BJ (cell line): ENCODE measurements at places on chromosomes 11 and 22. TPM values are rescaled to one million over a fixed set of nuclear protein-coding genes. Genes with fewer than 3 reads are reported as not detected.

GRCh38 chr11:85848006-85848405 is 7.2 kb upstream of the CCDC83 start:
- DNase-seq, result no peak

DNA sequence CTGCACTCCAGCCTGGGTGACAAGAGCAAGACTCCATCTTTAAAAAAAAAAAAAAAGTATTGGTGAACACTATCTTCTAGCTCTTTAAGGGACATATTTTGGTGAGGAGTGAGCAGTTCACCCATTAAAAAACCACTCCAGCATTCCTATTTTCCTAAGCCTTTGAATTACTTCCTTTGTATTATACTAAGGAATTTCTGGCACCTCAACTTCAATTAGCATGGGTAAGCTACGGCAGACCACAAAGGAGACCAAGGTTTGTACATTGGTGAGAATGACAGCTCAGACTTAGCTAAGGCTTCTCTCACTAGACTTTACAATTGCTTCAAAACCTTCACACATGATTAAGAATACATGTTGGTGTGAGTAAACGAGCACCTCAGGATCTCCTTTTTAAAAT is 57.0 kb upstream of the BIRC3 start:
- no peak for DNase-seq

DNA sequence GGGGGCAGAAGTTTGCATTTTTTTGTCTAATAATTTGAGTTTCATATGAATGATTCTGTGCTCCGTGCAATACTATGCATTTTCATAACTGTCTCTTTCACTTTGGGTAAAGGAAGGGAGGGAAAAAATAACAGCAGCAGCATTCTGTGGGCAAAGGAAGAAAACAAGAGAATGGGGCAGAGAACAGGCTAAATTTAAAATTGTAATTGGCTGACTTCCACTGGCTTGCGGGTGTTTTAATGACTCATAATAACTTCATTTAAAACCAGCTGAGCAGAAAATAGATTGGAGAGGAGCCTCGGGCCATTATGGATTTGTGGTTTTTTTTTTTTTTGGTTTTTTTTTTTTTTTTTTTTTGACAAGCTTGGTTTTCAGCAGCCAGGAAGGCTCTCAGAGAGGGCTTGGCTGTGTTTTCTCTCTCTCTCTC is 107.4 kb downstream of the ZBTB16 start:
- DNase-seq, result peak; percentile 66

DNA sequence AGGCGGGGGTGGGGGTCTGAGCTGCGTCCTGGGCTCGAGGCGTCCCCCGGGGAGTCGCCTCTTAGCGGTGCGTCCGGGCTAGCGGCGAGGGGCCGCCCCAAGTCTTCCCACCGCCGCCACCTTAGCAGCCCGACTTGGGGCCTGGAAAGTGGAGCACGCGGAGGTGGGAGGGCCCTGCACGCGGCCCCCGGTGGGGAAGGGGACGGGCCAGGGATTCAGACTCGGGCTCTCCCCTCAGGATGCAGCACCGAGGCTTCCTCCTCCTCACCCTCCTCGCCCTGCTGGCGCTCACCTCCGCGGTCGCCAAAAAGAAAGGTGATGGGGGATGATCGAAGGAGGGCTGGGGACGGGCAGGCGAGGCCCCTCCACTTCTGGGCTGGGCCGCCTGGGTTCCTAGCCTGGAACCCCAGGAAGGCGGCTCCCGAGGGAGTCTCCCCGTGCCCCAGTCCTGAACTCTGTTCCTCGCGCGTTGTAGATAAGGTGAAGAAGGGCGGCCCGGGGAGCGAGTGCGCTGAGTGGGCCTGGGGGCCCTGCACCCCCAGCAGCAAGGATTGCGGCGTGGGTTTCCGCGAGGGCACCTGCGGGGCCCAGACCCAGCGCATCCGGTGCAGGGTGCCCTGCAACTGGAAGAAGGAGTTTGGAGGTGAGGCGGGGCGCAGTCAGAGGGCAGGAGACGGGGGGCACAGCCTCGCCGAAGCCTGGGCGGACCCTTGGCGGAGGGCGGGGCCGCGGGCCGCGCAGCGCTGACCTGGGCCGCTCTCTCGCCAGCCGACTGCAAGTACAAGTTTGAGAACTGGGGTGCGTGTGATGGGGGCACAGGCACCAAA is 563 bp downstream of the MDK start:
- no peak for DNase-seq

DNA sequence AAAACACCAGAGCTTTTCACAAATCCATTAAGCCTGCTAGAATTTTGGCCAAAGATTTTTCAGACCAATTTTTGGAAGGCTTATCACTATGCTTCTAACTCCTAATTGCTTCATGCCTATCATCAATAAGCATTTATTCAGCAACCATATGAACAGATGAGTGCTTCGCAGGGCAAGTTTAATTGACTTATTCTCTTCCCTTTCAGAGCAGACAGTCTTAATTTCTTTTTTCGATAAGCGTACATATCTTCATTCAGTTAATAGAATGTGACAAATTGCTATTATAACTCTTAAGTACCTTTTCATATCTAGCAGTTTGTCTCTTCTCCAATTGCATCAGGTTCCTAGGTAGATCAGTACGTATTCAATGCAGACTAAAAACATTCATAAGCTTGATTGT is 298.4 kb upstream of the ANO5 start:
- no peak for DNase-seq

DNA sequence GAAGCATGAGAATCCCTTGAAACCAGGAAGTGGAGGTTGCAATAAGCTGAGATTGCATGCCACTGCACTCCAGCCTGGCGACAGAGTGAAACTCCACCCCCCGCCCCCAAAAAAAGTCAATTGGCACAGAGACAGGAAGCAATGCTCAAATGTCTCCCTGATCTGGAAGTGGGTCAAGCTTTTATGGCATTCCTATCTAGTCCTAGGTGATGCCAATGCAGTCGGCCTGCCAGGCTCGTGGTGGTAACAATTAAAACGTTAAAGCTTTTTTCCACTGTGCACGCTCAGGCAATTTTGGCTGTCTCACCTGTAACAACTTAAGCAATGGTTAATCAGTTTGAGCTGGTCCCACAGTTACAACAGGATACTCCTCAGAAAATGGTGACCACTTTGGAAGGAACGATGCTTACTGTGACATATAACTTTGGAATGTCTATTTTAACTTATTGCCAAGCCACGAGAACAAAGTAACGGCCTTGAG is 18.9 kb upstream of the PISD start:
- peak; percentile 56 for DNase-seq

DNA sequence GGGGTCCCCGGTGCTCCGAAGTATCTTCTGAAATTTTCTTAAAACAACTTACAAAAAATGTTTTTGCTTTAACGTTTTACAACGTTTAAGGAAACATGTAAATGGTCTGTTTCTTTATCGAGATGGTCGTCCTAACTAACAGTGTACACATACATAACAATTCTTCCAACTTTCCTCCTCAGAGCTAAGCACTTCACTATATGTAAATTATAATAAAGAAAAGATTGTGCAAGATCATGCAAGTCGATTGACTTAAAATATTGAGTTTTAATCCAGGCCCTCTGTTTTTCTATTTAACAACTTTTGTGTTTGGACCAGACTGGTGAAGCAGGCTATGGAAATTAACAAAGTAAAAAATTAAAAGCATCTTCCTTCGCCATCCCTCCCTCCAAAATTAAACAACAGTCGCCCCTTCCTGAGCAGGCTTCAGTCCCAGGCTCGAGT is 4.9 kb downstream of the ALX4 start:
- no peak for DNase-seq

- DNase-seq, result no peak
These were observed 32.1 kb upstream of the CLPB start for GRCh38 chr11:72466410-72466809.

GRCh38 chr11:74957937-74958629 is 9.0 kb downstream of the SPCS2 start:
- DNase-seq, result no peak

DNA sequence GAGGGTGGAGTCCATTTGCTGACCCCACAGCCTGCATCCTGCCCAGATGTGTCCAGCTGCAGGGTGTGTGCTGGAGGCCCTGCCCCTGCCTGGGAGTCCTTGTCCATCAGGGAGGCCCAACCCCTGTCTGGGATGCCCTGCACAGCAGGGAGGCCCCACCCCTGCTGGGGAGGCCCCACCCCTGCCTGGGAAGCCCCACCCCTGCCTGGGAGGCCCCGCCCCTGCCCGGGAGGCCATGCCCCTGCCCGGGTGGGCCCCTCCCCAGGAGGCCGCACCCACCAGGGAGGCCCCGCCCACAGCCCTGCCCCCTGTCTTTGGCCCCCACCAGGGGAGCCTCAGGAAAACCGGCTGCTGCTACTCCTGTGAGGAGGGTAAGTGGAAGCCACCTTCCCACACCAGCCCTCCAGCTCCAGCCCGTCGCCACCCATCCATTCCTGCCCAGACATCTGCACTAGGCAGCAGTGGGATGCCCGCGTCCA is 37.2 kb downstream of the MUC5B start:
- no peak for DNase-seq

- no peak for DNase-seq
These were observed 37.1 kb upstream of the OR8B8 start for GRCh38 chr11:124482362-124483147.

GRCh38 chr11:33296695-33297094 is 39.5 kb downstream of the HIPK3 start:
- DNase-seq, result no peak

Gene MOGAT2
- polyA plus RNA-seq, result not detected in 2 replicates

Gene PLAAT3
- 12.5 and 17.6 TPM in 2 replicates for polyA plus RNA-seq

Gene CBLIF
- not detected in 2 replicates for polyA plus RNA-seq

Gene FOLH1
- polyA plus RNA-seq, result not detected in 2 replicates

Gene ANO1
- polyA plus RNA-seq, result 0.10 TPM in 1 of 2 replicates, not detected in the other

Gene ASRGL1
- 0.58 and 0.75 TPM in 2 replicates for polyA plus RNA-seq

Gene TTC9C
- polyA plus RNA-seq, result 31.7 and 32.6 TPM in 2 replicates

Gene ACTN3
- not detected in 2 replicates for polyA plus RNA-seq

Gene POLA2
- polyA plus RNA-seq, result 11.8 and 14.5 TPM in 2 replicates

Gene KIF18A
- polyA plus RNA-seq, result 5.0 and 11.9 TPM in 2 replicates
